Stimulated activated CD4-positive, alpha-beta T cell treated with anti-CD3 and anti-CD28 coated beads, Interleukin-2, amount 100 ng/mL, for 48 hours (primary cell): ENCODE measurements at places on chromosomes 12 and 14.

DNA sequence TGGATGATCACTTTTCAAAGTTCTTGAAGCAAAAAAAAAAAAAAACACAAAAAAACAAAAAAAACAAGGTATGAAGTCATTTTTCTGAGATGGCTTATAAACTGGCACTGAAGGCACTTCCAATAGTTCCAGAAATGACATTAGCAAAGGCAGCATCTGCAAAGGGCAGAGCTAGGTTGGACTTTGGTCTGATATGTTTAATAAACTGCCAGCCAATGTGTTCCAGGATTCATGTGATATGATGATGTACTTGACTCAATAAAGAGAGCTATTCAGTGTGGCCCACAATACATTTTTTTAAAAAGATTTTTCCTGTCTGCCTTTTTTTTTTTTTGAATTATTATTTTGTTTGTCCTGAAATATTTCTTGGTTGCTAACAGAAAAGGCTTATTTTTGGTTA is 79.6 kb downstream of the VRK1 start:
- DNase-seq: no peak

DNA sequence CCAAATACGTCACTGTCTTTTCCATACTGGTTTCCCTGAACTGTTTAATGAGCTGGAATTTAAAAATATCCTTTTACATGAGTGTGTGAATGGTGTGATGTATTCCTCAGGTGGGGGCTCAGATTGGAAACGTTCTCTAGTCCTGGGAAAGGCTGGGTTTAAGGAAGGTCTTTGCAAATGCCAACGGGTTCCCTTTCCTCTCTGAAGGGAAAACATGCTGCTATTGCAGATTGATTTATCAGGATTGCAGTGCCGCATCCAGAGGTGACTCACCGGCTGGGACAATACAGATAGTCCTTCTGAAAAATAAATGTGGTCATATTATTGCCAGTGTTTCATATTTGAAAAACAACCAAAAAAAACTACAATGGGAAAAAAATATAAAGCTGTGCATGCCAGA is 193.1 kb upstream of the FLRT2 start:
- no peak for DNase-seq

- no peak for DNase-seq
Measured at GRCh38 chr12:60010486-60010885, 414.7 kb downstream of the SLC16A7 start.

- no peak for DNase-seq
Measured at GRCh38 chr12:116009805-116010204, 267.7 kb downstream of the MED13L start.

DNA sequence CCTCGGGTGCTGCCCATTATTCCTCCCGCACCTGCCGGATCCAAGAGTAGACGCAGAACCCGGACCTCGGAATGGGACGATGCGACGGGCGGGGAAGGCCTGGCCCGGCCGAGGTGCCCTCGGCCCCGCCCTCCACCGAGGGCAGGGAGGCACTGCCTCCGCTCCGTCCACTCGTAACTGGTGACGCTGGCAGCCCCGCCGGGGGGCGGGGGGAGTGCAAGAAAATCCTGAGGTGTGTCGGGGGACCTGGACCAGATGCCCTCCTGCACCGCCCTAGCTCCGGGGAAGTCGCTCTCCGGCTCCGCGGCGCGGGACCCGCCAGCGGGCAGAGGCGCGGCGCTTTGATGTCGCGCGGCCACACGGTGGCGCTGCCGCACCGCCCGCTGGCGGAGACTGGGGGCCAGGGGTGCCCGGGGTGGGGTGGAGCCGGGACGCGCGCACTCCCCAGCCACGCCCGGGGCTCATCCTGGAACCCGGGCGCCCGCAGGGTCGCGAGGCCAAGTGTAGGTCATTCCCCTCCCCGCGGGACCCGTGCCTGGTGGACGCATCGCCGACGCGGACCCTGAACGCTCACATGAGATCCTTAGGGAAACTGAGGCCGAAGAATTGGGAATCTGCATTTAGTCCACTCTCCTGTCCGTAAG is 202.8 kb downstream of the TTC8 start:
- peak; percentile 51 for DNase-seq

DNA sequence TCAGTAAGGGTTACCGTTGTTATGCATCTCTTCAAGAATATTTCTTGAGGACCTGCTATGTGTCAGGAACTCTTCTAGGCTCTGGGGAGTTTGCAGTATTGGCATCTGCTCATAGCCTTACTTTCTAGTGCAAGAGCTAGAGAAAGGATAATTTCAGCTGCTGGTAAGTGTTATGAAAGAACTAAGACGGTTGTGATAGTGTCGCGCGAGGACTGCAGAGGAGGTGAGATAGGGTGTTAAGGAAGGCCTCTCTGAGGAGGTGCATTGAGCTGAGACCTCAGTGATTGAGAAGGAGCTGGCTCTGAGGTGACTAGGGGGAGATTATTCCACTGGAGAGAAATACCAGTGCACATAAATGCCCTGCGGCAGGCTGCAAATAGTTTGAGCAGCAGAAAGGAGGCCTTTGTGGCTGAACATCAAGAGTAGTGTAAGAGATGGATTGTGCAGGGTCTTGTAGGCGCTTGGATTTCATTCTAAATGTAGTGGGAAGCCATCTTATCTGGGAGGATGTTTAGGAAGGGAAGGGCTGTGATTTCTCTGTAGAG is 824 bp downstream of the DDX55 start:
- no peak for DNase-seq

DNA sequence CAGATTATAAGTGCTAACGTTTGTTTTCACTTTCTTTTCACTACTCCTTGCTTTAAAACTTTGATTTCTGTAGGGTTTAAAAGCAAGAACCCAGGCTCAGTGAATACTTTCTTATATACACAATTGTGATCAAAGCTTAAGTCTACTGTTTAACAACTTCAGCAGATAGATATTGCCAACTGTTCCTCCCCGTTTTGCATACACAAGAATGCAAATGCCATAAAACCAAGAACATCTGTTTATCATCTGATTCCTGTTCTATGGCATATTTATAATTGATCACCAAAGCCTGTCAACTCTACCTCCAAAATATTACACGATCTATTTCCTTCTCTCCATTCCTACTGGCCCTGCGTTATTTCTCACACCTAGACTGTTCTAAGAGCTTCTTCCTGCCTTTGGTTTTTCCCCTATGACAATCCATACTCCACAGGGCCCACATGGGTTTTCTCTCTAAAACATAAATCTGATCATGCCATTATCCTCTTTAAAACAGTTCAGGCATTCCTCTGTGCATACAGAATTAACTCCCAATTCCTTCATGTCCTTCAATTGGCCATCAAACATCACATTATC is 15.9 kb downstream of the MED13L start:
- DNase-seq: no peak

- no peak for DNase-seq
Measured at GRCh38 chr12:112105891-112106290, 2.7 kb downstream of the NAA25 start.

DNA sequence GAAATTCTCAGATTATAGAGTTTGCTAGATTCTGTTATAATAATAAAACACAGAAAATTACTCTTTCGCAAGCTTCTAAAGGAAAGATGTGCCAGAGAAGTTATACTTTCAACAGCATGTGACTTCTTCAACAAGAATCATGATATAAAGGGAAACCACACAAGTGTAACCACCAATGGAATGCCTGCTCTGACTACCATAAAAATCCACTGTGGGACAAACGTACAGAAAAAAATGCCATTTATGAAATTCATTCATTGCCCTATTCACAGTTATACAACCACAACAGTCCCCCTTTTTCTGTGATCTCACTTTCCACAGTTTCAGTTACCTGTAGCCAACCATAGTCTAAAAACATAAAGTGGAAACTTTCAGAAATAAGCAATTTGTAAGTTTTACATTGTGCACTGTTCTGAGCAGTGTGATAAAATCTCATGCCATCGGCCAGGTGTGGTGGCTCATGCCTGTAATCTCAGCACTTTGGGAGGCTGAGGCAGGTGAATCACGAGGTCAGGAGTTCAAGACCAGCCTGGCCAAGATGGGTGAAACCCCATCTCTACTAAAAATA is 3.2 kb downstream of the CATSPERB start:
- DNase-seq: no peak

DNA sequence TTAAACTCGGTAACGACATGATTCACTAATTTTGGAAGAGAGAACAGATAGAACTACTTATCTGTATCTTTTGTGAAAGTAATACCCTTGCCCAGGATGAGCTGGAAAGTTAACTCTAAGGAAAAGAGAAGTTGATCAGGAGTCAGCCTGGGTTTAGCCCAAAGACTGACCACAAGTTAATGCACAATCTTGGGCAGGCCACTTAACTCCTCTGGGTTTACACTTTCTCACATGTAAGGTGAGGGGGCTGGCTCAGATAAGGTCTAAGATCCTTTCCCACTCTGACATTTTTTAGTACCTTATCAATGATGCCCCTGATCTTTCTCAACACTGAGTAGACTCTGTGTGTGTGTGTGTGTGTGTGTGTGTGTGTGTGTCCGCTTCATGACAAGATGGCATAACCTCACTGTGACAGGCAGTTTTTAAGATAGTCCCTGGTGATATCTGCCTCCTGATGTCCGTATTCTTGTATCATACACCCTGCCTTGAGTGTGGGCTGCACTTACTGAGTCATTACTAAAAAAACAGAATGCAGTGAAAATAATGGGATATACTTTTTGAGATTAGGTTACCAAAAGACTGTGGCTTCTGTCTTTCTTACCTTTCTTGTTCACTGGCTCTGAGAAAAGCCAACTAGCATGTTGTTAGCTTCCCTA is 56.2 kb upstream of the CCDC198 start:
- no peak for DNase-seq

DNA sequence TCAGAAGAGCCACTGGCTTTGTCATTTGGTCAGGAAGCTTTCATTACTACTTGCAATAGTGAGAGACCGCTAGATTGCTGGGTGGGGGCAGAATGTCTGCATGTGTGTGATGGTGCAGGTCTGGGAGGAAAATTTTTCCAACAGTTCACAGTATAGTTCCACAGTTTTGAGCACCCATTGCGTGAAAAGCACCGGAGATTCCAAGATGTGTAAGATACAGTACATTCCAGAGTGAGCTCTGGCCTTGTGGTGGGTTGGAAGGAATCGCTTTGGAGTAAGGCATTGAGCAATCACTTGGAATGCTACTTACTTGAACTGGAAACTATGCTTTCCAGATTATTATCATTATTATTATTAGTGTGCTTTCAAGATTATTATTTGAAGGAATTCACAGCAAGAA is 47.6 kb upstream of the FRMD6 start:
- DNase-seq: no peak

DNA sequence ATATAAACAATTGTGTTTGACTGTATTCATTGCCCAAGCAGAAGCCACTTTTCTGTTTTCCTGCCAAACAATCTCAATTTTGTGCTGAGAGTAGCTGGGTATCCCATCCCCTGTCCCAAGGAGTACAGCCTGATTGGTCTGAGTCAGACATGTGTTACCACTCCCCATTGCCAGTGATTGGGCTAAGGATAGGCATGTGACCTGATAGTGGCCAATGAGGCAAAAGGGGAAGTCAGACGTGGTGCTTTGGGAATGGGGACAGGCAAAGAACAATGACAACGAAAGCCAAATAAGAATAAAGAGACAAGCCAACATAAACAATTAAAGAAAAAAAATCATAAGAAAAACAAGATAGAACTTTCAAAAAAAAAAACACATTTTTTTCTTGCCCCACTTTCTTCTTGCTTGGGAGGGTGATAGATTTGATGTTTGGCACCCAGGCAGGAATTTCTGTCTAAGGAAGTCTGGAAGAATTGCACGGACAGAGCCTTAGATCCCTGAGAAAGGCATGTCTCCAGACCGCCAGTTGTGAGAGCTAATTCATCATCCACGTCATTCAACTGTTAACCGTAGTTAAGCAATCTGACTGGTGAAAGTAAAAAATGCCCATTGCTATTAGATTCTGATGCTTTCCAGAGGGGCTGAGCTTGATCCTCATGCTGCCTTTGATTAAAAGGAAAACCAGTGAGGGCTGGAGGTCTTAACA is 626.6 kb upstream of the TMEM132C start:
- no peak for DNase-seq

DNA sequence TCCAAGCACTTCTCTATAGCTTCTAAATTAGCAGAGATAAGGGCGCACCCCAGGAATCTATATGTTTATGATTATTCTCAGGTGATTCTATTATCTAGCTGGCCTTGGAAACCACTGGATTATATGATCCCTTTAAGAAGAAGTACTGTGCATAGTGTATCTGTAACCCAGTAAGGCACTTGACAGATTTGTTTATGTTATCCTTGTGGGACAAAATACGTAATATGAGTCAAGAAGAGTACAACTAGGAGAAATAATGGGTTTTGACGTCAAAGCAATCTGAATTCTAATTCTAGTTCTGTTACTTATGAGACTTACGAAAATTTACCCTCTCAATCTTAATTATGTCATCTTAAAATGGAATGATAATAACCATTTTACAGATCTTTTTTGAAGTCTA is 259.6 kb upstream of the NAV3 start:
- DNase-seq: no peak

GRCh38 chr14:34029921-34030334 is 79.1 kb upstream of the EGLN3 start:
- no peak for DNase-seq

GRCh38 chr12:124583854-124584253 is 16.4 kb upstream of the NCOR2 start:
- no peak for DNase-seq
